ENCODE measurements at places on chromosomes 4 and X. TPM values are rescaled to one million over a fixed set of nuclear protein-coding genes. Genes with fewer than 3 reads are reported as not detected.

MAP7D2 gene
- 0.74 TPM for total RNA-seq

DNA sequence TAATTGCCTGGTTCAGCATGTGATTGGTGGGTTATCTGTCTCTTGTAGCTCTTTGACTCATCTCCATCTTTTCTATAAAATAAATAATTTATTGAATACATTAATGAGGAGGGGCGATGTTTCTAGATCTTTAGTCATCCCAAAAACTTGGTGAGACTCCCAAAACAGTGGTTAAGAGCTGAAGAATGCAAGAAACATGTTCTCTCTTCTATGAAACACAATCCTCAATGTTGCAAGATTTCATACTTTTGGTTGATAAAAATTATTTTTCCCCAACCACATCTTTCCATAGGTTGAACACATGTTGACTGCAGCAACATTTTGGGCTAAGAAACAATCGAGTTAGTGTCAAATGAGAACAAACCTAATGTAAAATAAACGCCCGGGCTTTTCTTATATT, 1.2 kb upstream of the TMEM47 start:
- no peak for DNase-seq

DNA sequence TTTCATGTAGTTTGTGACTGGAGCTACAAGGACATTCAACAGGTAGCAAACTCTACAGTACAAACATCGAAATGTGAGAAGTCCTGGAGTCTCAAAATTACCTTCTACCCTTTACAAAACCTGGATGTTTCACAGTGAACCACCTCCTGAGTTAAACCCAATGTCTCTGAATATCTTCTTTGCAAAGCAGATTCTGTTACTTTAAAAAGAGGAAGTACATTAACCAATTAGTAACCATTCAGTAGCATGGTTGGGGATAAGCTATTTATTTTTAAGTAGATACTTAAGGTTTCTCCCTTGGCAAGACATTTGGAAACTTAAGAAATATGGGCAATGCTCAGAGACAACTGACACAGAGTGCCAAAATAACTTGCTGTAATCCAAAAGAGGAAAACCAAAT, 371.9 kb upstream of the NWD2 start:
- DNase-seq, result no peak

GRCh38 chrX:130877892-130878341, 25.1 kb downstream of the ENOX2 start:
- no peak for DNase-seq
